ENCODE measurements at places on chromosomes 12 and 14. TPM values are rescaled to one million over a fixed set of nuclear protein-coding genes. Genes with fewer than 3 reads are reported as not detected.

MANSC1 gene
- polyA plus RNA-seq, result 2.5 TPM

ACSM4 gene
- not detected for polyA plus RNA-seq

FIGNL2 gene
- polyA plus RNA-seq, result 7.1 TPM

FAM186B gene
- polyA plus RNA-seq, result 0.12 TPM

RNASE4 gene
- polyA plus RNA-seq, result 3.7 TPM

HCAR1 gene
- not detected for polyA plus RNA-seq

PRPH gene
- 1.1 TPM for polyA plus RNA-seq

GALNT8 gene
- polyA plus RNA-seq, result 4.7 TPM

CRIP1 gene
- 2.2 TPM for polyA plus RNA-seq

OGFOD2 gene
- polyA plus RNA-seq, result 35.6 TPM

SYCP3 gene
- polyA plus RNA-seq, result not detected

VDR gene
- polyA plus RNA-seq, result 0.44 TPM

RAPGEF3 gene
- 5.2 TPM for polyA plus RNA-seq

SOX5 gene
- polyA plus RNA-seq, result 1.9 TPM

SRRM4 gene
- 0.35 TPM for polyA plus RNA-seq

CD27 gene
- polyA plus RNA-seq, result 0.39 TPM

IFNG-AS1 gene
- not detected for polyA plus RNA-seq

TSPAN9 gene
- 11.5 TPM for polyA plus RNA-seq

RAD9B gene
- polyA plus RNA-seq, result 0.03 TPM

DPPA3 gene
- 0.30 TPM for polyA plus RNA-seq

TPPP2 gene
- polyA plus RNA-seq, result not detected

ANKRD33 gene
- 1.5 TPM for polyA plus RNA-seq

POTEM gene
- polyA plus RNA-seq, result not detected

DIO3 gene
- 0.33 TPM for polyA plus RNA-seq

HOXC6 gene
- polyA plus RNA-seq, result not detected

GPR65 gene
- polyA plus RNA-seq, result not detected

MGP gene
- polyA plus RNA-seq, result not detected

TAS2R10 gene
- polyA plus RNA-seq, result 0.14 TPM

MCRS1 gene
- 139 TPM for polyA plus RNA-seq

SDR9C7 gene
- not detected for polyA plus RNA-seq

DHRS2 gene
- polyA plus RNA-seq, result 4.4 TPM

CCDC196 gene
- polyA plus RNA-seq, result not detected

HAL gene
- polyA plus RNA-seq, result 0.12 TPM

Measured in H1 (cell line).